ENCODE measurements at places on chromosomes 7 and 10.
A peak's percentile ranks its signal among the peaks of the same experiment; 100 is the strongest.

- no peak for DNase-seq
These were observed 664.1 kb upstream of the ADARB2 start for GRCh38 chr10:2401459-2401858.

DNA sequence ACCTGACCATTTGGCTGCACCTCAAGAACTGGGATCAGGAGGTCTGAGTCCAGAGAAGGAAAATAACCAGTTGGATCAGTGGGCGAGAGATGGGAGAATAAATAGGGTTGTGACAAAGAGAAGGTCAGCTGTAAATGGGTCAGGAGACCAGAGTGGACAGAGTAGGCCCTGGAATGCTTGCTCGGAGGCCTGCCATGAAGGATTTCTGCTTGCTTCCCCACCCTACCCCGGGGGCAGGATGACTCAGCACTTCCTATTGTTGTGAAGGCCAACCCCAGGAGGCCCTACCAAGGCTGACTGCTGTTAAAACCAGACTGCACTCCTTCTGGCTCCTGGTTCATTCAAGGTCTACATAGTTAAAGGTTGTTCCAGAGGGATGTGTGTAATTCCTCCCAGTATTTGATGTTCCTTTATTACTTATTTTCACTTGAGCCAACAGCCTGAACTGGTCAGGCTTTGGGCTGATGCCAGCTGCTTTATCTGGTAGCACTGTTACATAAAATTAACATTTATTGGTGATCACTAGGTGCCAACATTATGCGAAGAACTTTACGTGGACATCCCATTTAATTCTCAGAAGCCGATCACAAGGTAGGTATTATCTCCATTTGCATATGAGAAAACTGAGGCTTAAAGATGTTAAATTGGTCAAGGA is 27.3 kb upstream of the IFRD1 start:
- peak; percentile 21 for DNase-seq

- no peak for DNase-seq
These were observed 8.1 kb downstream of the ZSWIM8 start for GRCh38 chr10:73793456-73793855.

DNA sequence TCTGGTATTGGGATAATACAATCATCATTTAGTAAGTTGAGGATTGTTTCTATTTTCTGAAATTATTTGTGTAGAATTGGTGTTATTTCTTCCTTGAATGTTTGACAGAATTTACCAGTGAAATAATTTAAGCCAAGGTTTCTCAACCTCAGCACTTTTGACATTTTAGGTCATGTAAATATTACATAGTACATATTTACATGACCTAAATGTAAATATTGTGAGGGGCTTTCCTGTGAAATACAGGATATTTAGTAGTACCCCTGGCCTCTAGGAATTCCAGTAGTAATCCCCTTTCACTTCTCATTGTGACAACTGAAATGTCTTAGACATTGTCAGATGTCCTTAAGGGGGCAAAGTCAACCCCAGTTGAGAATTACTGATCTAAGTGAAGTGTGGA is 59.8 kb downstream of the TBC1D12 start:
- DNase-seq: no peak

DNA sequence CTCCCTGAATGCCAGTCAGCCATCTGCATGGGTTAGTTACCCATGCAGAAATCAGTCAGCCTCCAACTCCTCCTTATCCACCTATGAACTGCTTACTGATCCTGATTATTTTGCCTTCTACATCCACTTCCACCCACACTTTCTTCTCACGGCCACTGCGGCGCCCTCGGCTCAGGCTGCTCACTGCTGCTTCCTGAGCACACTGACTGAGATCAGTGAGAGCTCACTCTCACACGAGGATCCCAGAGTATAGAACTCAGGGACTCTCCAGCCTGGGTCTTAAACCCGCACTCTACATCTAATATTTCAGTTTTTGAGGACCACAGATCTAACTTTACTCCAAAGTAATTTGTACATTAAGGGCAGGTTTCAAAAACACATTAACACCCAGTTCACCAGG is 64.4 kb downstream of the GRB10 start:
- no peak for DNase-seq

DNA sequence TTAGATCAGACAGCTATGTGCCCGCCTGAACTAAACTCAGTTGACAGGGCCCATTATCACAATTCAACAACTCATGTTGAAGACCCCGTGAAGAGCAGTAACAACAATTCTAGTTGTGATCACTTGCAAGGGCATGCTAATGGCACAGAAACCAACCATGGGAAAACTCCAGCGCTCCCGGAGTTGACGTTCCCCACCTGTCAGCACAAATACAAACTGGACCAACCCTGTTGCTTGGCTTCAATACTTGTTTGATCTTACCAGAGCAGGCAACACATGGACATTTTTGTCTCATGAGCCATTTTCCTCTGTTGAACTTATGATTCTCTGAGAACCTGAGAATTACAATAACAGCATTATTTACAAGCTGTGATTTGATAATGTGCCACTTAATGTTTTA is 119.0 kb upstream of the LANCL2 start:
- no peak for DNase-seq

- no peak for DNase-seq
These were observed 100.4 kb upstream of the SEMA3A start for GRCh38 chr7:84294847-84295455.

- no peak for DNase-seq
These were observed 8.0 kb downstream of the SPOCK2 start for GRCh38 chr10:72080042-72080975.

- no peak for DNase-seq
These were observed 181.3 kb downstream of the IMMP2L start for GRCh38 chr7:111380945-111381344.

DNA sequence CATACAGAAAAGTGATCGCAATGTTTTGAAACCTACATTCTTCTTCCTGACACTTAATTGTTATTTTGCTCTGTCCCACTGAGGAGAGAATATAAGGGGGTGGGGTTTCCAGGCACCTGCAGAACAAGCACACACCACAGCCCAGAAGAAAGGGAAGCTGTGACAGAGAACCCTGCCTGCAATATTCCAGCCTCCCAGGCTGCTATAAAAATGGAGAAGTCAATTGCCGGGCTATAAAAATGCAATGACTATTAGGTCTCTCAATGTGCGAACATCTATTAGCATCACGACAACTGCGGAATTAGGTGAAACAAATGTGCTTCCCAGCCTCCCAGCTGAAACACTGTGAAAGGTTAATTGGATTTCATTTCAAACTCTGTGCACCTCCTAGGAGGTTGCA is 145.3 kb upstream of the FRMD4A start:
- no peak for DNase-seq

- DNase-seq: no peak
These were observed 322.4 kb downstream of the ADARB2 start for GRCh38 chr10:1414893-1415292.

DNA sequence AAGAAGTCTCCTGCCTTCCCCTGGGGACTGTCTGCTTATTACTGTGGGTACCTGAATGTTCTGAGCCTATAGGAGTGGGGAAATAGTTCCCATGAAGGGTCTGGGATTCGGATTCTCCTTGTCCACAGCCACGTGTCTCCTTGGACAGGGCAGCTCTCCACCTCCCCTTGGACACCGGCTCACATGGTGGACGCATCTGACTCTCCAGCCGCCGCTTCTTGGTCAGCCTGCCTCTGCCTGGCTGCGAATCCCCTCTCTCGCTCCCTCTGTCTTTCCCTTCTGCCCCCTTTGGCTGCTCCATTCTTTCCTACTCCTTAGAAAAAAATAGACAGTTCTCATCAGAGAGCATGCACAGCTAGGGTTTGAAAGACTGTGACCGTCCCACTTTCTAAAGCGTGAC is 46.9 kb downstream of the JAKMIP3 start:
- no peak for DNase-seq

GRCh38 chr10:46540412-46541016 is 15.9 kb downstream of the GPRIN2 start:
- no peak for DNase-seq

- no peak for DNase-seq
These were observed 45.5 kb downstream of the GTF2IRD1 start for GRCh38 chr7:74498996-74499834.

GRCh38 chr7:90726120-90726519 is 130.0 kb downstream of the CDK14 start:
- DNase-seq: no peak

DNA sequence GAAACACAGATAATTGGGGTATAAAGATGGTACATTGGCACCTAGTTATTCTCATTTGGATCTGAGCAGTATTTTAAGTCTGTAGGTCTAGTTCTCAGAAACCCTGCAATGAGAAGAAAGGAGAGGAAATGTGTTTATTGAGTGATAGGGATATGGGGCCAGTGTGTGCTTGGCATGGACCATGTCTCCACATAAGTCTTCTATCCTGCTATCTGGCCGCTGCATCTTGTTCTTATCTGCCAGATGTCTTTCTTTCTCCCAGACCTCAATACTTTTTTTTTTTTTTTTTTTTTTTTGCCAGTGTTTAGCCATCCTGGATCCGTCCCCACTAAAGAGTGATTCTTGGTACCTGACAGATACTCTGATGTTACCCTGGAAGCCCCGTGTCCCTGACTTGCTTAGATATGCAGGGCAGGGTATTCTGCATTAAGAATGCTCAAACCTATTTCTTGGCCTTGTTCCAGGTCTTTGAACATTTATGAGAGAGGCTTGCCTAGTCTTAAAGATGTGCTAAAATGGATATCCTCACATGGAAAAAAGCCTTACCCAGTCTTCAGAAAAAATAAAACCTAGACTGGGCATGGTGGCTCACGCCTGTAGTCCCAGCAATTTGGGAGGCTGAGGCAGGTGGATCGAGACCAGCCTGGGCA is 10.0 kb downstream of the MTURN start:
- DNase-seq: no peak

DNA sequence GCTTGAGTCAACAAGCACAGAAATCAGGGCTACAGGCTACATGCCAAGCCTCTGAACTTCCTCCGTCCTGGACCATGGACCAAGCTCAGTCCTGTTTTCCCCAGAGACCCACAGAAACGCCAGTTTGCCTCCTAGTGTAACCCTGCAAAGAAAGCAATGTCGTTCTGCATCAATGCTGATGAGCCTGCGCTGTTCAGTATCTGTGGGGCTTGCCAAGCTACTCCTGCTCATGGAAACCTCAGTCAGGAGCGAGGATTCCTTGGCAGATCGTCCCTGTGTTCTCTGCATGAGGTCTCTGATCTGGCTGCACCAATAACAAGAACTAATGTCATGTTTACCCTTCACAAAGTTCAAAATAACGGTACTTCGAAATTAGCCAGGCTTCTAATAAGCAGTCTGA is 495.5 kb upstream of the C7orf33 start:
- DNase-seq: no peak

GRCh38 chr10:11210211-11210922 is 192.7 kb downstream of the CELF2 start:
- DNase-seq: no peak

DNA sequence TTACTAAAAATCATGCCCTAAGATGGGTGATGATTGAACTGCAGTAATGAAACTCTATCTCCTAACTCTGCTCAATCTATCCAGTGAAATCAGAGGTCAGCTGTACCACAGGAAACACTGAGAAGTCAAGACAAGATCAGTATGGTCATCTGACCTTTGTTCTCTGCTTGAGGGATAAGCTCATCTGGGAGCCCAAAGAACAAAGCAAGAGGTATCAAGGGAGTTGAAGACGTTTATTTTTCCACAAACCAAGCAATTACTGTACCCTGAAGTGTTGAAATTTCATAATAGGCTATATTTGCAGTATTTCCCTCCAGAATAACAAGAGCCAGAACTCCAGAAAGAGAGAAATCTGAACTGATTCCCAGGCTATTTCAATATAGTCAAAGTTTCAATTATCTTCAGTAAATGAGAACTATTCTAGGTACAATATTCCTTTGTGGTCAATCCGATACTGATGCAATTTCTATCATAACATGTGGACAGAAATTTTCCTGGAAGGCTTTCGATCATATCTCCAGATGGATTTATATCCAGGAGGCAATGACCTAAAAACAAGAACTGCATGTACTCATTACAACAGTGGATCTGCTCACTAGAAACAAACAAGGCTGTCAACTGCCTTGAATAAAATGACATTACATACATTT is 345.3 kb downstream of the TNS3 start:
- DNase-seq: no peak

- DNase-seq: no peak
These were observed 156.1 kb upstream of the PLXDC2 start for GRCh38 chr10:19659920-19660655.

- no peak for DNase-seq
These were observed 11.3 kb downstream of the LOXL4 start for GRCh38 chr10:98256692-98257091.

DNA sequence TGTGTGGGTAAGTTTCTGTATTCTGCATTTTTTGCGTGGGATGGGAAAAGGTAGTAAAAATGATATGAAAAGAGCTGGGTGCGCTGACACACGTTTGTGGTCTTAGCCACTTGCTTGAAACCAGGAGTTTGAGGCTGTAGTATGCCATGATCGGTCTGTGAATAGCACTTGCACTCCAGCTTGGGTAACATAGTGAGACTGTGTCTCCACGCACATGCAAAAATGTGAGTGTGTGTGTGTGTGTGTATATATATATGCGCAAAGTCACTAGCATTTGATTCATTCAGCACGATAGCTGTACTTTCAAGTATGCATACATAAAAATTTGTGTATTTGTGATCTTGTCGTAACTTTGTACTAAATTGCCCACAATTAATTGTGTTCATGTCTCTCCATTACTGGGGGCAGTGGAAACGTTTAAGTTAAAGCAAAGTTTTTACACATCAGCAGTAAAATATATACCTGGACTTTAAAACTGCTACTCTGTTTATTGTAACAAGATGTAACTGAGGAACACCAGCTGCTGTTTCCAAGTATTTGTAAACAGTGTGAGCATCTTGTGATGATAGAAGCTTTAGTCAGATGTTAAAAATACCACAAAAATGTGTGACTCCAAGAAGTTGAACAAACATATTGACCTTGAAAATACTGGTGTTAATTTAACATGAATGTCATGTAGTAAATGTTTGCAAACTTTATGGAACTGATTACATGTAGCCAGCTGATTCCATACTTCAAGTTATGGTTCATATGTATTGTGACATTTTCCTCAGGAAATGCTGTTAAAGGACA is 1.6 kb downstream of the ZRANB1 start:
- DNase-seq: no peak

DNA sequence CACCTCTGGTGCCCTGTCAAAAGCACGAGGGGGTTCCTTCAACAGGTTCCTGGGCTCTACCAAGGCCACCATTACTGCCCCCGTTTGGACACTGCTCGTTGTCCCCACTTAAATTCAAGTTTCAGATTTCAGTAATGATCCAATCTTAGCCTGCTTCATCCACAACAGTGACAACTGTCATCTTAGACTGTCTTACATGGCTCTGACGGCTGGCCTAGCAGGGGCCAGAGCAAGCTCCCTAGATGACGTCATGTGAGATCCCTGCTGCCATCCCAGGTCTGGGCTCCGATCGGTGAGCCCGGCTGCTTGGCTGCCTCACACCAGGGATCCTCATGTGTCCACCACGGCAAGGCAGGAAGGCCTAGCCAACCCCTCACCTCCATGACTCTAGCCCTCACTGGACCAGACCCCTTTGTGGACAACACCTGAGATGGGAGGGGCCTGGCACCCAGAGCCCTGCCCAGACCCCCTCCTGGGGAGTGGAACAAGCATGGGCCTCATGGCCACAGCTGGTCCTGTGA is 82.5 kb downstream of the FAM53B start:
- no peak for DNase-seq

- no peak for DNase-seq
These were observed 22.4 kb downstream of the PRSS2 start for GRCh38 chr7:142793156-142793555.

GRCh38 chr10:14142606-14143250 is 188.0 kb downstream of the FRMD4A start:
- no peak for DNase-seq
